ENCODE measurements at places on chromosomes 12 and 14.

GRCh38 chr12:42162193-42162592 lies 17.5 kb upstream of the GXYLT1 start:
- DNase-seq, result no peak

- no peak for DNase-seq
Observed at GRCh38 chr12:119689935-119690500, 22.1 kb downstream of the PRKAB1 start.

GRCh38 chr12:122527478-122527944 lies 462 bp downstream of the KNTC1 start:
- peak; percentile 75 for DNase-seq

DNA sequence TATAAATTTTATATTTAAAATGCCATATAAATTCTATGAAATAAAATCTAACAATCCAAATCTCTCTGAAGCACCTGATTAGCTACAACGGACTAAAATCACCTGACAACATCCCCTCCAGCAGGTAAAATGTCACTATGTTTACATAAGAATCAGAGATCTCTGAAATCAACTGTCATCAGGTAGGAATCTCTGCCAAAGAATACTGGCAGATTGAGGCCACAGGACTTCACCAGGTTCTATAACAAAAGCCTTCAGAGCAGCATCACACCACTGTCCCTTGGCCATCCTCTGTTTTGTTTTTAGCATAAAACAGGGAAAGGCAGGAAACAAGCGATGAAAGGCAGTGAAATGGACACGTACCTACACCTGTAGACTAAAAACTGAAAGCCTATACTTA lies 22.1 kb downstream of the FGD6 start:
- DNase-seq, result no peak

GRCh38 chr12:123934016-123934620 lies 38.5 kb downstream of the CCDC92 start:
- DNase-seq, result peak; percentile 12

DNA sequence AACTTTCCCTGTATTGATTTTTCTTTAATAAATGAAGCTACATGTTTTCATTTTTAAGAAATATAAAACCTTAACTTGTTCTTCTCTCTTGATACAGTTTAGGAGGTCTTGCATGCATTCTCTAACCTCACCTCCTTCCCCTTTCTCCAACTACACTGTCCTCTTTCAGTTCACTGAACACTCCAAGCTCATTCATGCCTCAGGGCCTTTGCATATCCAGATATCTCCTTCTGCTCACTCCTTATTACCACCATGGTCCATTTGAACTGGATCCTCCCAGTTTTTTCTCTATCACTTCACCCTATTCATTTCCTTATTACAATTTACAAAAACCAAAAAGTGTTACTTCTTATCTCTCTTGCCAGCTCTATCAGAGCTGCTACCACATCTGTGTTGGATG lies 242.9 kb upstream of the PLEKHG7 start:
- no peak for DNase-seq

DNA sequence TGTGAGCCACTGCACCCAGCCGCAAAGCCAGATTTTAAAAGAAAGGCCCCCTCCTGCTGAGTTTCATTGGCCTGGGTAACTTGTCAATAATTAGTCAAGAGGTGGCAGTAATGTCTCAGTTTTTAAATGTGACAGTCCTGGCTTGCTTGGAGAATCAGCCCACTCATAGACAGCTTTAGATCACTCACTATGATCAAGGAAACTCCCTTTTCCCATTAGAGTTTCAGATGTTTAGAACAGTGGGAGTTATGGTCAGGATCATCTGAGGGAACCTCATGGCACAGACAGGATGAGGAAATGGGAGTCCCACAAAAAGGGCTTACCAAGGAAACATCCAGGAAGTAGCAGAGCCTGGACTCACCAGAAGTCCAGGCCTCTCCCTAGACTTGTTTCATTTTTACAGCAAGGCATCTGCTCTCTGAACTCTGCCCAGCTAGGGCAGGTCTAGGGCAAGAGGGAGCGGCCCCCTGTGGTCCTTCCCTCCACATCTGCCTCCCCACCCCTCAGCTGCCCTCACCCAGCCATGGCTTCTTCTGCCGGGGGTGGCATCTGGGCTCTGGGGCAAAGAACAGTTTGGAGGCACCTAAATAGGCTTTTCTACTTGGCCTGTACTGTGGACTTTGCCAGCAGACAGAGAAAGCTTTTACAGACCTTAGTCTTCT lies 11.2 kb downstream of the BCL2L14 start:
- peak; percentile 79 for DNase-seq

DNA sequence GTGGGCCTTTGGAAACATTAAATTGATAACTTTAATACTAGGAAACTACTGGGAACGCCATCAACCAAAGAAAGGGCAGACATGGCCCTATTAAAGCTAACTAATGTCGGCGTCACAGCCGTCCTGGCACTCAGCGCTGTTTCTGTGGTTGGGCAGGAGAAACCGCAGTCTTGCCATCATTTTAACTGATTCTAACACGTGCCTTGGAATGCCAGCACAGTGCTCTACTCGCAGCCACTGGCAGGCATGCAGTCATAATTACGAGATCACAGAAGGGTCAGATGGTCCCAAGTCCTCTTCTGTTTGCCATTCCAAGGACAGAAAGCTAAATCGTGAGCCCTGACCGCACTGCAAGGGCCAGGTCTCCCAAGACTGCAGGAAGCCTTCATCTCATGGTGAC lies 75.2 kb downstream of the RIMBP2 start:
- no peak for DNase-seq

DNA sequence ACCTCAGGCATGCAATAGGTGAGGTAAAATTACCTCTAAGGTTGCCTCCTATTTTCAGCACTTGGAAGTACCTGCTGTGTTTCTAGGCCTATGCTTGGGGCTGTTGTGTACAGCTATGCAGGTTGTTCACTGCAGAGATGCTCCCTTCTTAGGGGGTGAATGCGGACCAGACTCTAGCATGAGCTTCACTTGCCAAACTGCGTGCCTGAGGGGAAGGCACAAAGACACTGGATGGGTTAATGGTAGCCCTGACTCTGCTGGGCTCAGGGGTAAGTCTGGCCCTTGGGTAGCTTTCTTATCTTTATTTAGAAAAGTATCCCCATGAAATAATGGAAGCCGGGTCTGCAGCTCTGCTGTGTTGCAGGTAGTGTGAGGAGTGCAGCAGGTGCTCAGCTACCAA lies 35.7 kb downstream of the B4GALNT3 start:
- no peak for DNase-seq

DNA sequence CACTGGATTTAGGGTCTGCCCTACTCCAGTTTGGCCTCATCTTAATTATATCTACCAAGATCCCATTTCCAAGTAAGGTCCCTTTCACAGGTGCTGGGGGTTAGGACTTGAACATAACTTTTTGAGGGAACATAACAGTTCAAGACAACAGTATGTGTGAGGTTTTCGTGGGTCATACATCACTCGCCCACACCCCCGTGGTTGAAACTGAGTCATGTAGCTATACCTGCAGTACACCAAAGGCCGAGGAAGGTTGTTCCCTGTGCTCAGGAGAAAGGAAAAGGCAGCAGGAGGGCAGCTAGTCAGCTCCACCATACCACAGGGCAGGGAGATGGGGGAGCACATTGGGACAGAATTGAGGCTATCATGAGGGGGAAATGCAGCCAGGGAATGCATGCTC lies 167.0 kb downstream of the PPM1H start:
- DNase-seq, result no peak

DNA sequence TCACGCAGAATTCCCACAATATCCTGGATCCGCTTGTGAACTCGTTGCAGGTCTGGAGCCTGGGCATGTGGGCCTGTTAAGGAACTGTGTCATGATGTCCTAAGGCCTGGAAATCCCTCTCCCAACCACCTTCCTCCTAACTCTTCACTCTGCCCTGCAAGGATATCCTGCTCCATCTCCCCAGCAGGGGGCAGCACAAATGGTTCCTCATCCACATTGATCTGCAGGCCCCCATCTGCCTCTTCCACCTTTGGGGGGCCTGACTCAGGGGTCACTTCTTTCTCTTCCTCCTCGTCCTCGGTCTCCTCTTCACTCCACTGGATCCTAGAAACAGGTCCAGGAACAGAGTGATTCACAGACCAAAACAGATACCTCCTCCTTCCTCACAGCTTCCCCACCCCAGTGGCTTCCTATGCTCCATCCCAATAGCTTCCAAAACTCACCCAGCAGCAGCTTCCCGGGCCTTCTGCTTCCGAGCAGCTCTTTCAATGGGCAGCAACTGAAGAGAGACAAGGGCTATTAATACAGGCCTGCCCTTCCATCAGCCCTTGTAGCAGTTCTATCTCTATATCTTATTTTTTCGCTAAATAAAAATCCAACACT lies 4.5 kb downstream of the NOP2 start:
- peak; percentile 73 for DNase-seq

DNA sequence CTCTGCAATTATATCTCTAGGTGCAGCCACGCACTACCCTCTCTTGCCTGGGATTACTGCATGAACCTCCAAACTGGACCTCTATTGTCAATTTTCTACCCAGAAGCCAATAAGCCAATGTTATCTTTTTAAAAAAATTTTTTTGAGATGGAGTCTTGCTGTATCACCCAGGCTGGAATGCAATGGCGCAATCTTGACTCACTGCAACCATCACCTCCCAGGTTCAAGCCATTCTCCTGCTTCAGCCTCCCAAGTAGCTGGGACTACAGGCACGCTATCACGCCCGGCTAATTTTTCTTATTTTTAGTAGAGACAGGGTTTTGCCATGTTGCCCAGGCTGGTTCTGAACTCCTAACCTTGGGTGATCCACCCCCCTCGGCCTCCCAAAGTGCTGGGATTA lies 11.2 kb upstream of the PXN start:
- no peak for DNase-seq

DNA sequence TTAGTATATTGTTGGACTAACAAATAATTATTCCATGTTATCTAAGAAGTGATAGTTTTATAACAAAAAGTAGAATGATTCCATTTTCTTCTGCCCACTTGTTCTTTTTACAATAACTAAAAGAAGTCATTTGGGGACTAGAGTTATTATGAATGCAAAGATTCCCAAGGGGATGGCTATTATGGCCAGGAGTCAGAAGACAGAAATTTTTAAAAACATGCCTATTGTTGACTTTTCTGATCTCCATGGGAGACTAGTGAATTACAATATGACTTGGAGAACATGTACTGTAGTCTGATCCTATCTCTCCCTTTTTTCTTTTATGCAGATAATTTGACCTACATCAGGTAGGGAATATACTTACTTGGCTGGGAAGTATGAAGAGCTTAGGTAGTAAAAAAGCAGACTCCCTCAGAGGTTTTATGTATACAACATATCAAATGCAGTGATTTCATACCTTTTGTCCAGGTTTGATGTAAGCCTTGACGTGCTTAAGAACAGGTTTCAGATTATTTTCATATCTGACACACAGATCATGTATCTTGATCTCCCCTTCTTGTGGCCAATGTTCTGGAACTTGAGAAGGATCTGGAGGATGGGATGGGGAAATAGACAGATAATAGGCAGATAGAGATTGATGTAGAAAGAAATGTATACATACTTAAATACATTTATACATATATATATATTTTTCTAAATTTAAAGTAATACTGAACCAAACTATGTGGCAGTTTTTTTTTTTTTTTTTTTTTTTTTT lies 41.0 kb upstream of the KCNJ8 start:
- DNase-seq, result no peak

DNA sequence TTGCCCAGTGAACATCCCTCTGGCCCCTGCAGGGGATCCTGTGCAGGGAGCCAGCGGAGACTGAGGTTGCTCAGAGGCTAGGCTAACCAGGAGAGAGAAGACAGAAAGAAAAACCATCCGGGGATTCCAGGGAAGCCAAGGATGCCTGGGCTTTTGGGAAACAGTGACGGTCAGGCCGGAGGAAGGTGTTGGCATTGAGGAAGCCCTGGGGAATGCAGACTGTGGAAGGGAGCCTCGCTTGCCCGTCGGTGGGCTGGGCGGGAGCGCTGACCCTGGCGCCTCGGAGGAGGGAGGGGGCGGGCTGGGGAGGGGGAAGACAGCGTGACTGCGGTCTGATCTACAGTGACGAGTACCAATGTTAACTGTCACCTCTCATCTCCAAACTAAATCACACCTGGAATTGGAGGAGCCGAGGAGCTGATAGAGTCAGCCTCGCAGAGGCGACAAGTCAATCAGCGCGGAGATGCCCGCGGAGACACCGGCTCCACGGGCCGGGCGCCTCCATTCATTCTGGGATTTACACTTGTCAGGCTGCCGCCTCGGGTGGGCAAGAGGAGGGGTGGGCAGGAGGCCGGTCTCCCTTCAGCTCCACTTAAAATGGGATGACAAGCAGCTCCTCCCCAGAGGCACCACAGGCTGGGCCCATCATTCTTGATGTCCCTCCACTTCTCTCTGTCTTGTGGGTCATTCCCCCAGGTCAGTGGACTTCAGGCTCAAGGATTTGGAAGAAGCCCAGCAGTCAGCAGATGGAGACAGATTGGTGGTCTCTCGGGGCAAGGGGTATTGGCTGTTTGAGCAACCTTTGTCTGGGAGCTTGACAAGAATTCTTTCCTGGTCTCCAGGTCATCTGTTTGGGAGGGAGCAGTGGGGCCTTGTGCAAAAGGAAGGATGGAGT lies 20.4 kb upstream of the GPATCH2L start:
- DNase-seq, result no peak

GRCh38 chr12:123723011-123723410 lies 10.9 kb downstream of the ATP6V0A2 start:
- no peak for DNase-seq

DNA sequence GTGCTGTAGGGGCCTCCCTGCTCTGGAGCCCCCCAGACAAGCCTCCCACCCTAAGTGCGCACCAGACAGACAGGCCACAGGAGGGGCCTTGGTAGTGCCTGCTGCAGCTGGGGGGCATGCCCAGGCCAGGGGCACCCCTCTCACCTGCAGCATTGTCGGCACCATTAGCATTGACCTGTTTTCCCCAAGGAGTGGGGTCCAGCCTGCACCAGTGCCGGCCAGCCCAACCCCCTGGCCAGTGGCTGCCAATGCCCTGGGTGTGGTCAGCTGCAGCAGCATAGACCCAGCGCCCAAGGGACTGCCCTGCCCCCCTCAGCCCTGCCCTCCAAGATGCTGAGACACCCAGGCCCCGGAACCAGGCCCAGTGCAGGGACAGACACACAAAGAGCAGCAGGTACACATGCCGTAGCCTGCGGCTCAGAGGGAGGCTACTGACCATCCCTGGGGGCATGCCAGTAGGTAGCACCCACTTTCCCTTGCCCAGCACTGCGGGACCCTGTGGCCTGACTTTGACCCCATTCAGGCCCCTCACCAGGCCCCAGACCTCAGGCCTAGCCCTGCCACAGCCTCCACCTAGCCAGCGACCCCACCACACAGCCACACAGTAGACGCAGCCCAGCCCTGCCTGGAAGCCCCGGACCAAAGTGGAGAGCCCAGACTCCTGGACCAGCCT lies 1.0 kb downstream of the AHNAK2 start:
- DNase-seq, result no peak

GRCh38 chr14:34742270-34743115 lies 28.1 kb upstream of the CFL2 start:
- no peak for DNase-seq

GRCh38 chr12:12839003-12839395 lies 25.9 kb downstream of the DDX47 start:
- DNase-seq, result no peak

DNA sequence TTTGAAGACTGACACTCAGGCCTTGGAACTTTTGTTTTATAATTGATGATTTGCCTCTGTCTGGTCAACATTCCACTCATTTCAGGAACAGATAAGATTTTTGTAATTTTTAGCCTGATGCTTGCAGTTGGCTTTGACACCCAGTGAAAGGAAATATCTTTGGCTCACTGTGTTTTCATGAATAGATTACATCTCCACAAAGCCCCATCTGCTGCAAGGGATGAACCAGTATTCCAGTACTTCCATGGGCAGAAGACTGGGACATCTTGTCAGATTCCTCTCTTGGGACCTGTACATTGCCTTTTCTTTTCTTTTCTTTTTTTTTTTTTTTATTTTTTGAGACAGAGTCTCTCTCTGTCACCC lies 28.4 kb downstream of the GSG1 start:
- no peak for DNase-seq
